CD4-positive, alpha-beta T cell treated with Interleukin-6 for 4 hours (primary cell): ENCODE measurements at places on chromosomes 6 and 20.
A peak's percentile ranks its signal among the peaks of the same experiment; 100 is the strongest.

DNA sequence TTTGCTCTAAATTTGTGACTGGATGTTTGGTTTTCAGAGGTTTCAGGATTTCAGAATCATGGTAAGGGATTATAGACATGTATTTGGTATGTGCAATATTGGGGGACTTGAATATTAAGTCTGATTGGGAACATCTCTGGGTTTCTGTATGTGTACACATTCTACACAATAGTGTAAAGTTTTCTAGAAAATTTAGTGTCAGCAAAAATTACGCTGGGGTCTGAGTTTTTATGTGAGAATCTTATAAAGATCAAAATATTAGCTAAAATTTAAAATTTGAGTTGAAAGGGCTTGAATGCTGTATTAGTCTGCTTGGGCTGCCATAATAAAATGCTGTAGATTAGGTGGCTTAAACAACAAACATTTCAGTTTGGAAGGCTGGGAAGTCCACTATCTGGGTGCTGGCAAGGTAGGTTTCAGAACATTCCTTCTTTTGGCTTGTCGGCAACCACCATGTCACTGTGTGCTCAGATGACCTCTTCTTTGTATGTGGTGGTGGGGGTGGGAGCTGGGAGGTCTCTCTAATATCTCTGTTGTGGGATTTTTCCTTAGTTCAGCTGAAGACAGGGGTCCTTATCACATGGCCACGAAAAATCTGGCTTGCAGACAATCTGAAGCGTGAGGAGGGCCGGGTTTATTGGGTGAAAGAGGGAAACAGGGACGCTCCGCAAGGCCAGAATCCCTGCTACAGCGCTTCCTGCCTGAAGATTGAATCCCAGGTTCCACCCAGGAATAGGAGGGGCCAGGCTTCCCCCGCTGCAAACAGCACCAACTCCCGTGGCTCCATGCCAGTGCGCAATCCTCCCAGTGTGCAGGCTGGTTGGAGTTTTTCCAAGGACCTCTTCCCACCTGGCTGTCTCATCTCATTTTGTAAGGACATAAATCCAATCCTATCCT lies 299.7 kb downstream of the PLCB1 start:
- DNase-seq: no peak

GRCh38 chr6:142008016-142008735 lies 124.5 kb upstream of the GJE1 start:
- no peak for DNase-seq

DNA sequence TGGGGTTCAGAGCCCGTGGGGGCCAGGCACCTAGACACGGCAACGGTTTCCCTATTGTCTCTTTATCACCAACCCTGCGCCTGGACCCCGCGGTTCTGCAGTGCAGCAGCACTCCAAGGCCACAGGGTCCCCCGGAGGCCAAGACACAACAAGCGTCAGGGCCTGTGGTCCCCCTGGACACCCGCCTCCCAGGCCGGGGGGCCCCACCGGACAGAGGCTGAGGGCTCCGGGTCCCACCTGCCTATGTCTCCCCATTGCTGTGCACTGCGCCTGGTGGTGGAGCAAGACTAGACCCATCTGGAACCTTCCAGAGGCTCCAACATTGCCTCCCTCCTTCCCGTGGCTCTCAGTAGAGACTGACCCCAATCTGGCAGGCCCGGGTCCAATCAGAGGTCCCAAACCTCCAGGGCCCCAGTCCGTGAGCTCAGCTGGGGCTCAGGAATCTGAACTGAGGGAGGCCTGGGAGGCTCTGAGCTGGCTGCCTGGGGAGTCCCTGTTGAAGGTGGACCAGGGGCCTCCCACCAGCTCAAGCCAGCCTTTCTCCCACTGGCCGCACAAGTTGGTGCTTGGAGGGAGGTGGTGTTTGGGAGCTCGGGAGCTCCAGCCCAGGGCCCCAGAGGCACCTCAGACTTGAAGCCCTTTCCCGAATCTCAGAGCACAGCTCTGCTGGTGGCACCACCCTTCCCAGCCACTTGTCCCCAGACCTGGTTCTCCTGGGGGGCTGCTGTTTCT lies 8.8 kb downstream of the GATA5 start:
- DNase-seq: no peak

GRCh38 chr6:112951829-112952228 lies 604.7 kb downstream of the RFPL4B start:
- DNase-seq: no peak

DNA sequence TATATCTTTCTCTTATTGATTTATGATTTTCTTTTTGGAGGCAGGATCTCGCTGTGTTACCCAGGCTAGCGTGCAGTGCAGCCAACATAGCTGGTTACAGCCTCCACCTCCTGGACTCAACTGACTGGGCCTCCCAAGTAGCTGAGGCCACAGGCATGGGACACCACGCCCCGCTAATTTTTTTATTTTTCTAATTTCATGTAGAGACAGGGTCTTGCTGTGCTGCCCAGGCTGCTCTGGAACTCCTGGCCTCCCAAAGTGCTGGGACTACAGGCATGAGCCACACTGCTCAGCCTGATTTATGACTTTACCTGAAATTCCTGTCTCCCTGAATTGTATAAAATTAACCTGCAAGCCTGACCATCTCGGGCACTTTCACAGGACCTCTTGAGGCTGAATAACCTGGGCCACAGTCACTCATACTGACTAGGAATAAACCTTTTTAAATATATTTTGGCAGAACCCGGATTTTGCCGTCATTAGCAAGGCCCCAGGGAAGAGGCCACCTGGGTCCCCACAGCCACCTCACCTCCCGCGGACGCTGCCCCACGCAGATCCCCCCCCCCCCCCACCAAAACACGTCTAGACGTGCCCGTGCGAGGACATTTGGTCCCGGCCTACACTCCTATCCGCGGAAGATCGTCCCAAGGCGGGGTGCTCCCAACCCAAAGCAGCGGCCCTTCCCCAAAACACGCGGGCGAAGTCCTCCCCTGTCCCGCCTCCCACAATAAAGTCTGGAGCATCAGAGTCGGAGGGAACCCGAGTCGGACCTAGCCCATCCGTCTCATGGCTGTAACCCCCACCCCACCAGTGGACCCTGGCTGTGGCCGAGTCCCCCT lies 902 bp downstream of the ZNF337 start:
- DNase-seq: peak; percentile 25

DNA sequence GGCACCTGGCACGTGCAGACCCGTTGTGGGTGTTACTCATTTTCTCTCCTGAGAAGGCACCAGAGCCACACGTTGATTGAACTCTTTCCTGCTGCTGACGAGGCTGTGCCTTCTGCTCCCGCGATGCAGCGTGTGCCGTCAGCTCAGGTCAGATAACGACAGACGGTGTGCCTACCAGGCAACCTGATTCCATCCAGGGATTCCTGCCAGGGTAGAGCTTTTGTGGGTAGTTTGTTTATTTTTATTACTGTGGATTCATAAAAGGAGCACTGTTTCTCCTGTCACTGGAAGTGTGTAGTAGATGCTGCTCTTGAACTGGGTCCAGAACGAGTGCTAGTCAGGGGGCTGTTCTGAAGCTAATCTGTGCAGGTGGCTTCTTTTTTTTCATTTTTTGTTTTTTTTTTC lies 20.7 kb downstream of the PRPF6 start:
- DNase-seq: no peak
